ENCODE measurements at places on chromosomes 11 and 22.

GRCh38 chr11:90593099-90593498 is 370.2 kb upstream of the CHORDC1 start:
- no peak for DNase-seq

DNA sequence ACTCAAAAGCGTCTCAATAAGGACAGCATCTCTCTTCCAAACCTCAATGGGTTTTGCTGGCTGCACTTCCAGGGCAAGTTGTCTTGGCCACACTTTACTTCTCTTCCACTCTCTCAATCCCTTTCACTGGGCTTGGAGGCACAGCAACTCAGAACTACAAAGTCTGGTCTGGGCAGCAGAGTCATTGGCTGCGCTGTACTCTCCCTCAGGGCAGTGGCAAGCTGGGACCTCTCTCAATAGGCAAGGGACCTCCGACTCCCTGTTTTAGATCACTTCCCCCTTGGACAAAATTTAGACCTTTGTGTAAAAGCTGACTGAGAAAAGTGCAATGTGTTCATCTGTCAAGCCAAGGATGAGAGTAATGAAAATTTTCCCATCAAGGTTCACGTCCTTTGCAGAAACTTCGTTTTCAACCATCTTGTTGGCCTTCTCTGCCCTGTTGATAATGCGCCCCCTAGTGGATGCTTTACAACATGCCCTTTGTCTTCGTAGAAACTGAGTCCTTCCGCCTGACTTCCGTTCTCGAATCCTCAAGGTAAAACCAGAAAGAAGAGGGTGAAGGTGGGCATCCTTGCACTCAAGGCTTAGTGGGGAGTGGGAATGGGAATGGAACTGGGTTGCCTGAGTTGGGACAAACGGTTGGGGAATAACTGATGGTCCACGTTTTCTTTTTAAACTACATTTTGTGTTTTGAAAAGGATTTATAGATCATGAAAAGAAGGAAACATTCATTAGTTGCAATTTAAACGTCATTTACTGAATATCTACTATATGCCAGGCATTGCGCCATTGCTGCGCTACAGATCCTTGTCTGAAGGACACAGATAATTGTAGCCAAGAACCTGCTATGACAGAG is 99.1 kb downstream of the CD44 start:
- no peak for DNase-seq

- DNase-seq, result no peak
Measured at GRCh38 chr11:63289658-63290057, 46.3 kb upstream of the SLC22A25 start.

- DNase-seq, result peak; percentile 91
Measured at GRCh38 chr11:95702526-95702925, 87.1 kb downstream of the FAM76B start.

Measured in IMR-90 (cell line).